Pericardium fibroblast (primary cell): ENCODE measurements at places on chromosomes 16 and 17. TPM values are rescaled to one million over a fixed set of nuclear protein-coding genes. Genes with fewer than 3 reads are reported as not detected.

ACSM2A gene
- total RNA-seq: not detected in 2 replicates

TMC6 gene
- 2.9 and 4.4 TPM in 2 replicates for total RNA-seq

FOXK2 gene
- total RNA-seq: 30.1 and 35.6 TPM in 2 replicates

CTDNEP1 gene
- total RNA-seq: 56.2 and 97.6 TPM in 2 replicates

SPNS2 gene
- total RNA-seq: 7.7 and 8.5 TPM in 2 replicates

ABCC11 gene
- total RNA-seq: under 0.01 TPM in 1 of 2 replicates, not detected in the other

NAGS gene
- total RNA-seq: 1.1 and 2.9 TPM in 2 replicates

WBP2 gene
- total RNA-seq: 51.3 and 60.2 TPM in 2 replicates

CDRT15 gene
- not detected in 2 replicates for total RNA-seq

KRT40 gene
- total RNA-seq: not detected in 2 replicates

CD79B gene
- total RNA-seq: not detected in 2 replicates

SNX20 gene
- total RNA-seq: not detected in 2 replicates

SPATA33 gene
- total RNA-seq: 2.0 and 7.6 TPM in 2 replicates

TBX4 gene
- total RNA-seq: not detected in 2 replicates

ALOX12 gene
- total RNA-seq: not detected in 2 replicates

EPOP gene
- 4.4 and 6.7 TPM in 2 replicates for total RNA-seq

RHBDL1 gene
- total RNA-seq: 0.58 and 4.4 TPM in 2 replicates

IL34 gene
- 0.23 and 0.68 TPM in 2 replicates for total RNA-seq

SEPTIN1 gene
- 0.51 TPM in 1 of 2 replicates, not detected in the other for total RNA-seq

DNAI2 gene
- total RNA-seq: not detected in 2 replicates
